ENCODE measurements at places on chromosomes 2 and 18.

- no peak for DNase-seq
These were observed 90.1 kb downstream of the EML6 start for GRCh38 chr2:54813584-54813983.

DNA sequence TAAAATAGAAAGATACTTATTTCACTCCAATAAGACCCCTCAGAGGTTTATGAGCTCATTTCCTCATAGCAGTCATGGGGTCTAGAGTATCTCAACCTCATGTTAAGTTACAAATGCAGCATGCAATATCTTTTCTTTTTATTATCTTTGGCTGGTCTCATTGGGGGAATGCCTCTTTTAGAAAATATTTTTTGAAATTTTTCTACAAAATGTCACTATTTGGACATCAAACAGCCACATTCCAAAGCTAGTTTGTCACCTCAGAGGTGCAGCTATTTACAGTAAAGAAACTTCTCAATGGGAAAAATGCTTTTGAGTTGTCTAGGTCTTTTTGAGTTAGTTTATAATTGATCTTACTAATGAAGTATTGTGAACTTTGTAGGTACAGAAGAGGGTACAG lies 370.7 kb upstream of the LRATD1 start:
- no peak for DNase-seq

GRCh38 chr2:27506587-27506986 lies 9.9 kb downstream of the GCKR start:
- no peak for DNase-seq

DNA sequence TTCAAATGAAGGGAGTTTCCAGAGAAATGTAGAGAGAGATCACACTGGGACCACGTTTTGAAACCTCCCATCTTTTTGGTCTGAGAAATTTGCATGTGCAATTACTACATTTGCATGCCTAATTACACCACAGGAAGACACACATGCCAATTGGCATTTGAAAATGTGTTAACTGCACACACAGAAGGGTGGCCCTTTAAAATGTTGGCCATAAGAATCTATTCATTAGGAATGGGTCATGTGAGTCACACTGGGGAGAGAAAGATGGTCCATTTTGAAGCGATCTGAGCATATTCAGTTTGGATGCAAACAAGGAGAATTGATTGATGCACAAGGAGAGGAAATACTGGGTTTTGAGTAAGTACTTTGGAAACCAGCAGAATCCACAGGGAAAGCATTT lies 1407.1 kb upstream of the ACVR2A start:
- DNase-seq: no peak

- no peak for DNase-seq
These were observed 15.0 kb downstream of the ZC3H8 start for GRCh38 chr2:112239862-112240261.

DNA sequence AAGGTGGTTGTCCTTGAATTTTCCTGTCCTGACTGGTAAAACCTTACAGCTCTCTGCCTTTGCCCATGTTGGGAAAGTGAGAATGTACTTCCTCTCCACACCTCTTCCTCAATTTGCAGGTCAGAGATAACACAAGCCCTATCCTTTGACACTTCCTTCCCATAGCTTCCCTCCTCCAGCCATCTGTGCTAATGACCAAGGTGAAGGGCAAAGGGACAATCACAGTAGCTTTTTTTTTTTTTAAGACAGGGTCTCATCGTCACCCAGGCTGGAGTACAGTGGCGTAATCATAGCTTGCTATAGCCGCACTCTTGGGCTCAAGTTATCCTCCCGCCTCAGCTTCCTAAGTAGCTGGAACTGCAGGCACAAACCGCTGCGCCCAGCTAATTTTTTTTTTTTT lies 24.3 kb upstream of the STPG4 start:
- no peak for DNase-seq

- DNase-seq: no peak
These were observed 16.1 kb downstream of the IL36A start for GRCh38 chr2:113021312-113021711.

DNA sequence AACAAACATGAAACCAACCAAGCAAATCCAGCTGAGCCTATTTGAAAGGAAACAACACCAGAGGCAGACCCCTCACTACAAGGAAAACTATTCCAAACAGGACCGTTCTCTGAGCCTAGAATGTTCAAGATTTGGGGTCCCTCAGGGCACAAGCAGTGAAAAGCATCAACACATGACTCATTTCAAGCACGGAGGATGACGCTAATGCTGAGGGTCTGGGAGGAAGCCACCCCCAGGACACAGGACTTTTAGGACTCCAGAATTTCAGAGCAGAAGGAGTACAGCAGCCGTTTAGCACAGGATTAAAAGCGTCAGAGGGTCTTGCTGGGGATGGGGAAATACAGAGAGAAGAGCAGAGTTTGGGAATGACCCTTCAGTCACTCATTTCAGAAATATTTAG lies 168.9 kb downstream of the DLGAP1 start:
- DNase-seq: no peak

- no peak for DNase-seq
These were observed 94.7 kb upstream of the RPE start for GRCh38 chr2:209907746-209908145.

GRCh38 chr2:105294844-105295481 lies 34.6 kb downstream of the TGFBRAP1 start:
- DNase-seq: peak; percentile 65

- DNase-seq: no peak
These were observed 89.2 kb upstream of the LRATD1 start for GRCh38 chr2:14543284-14543683.

DNA sequence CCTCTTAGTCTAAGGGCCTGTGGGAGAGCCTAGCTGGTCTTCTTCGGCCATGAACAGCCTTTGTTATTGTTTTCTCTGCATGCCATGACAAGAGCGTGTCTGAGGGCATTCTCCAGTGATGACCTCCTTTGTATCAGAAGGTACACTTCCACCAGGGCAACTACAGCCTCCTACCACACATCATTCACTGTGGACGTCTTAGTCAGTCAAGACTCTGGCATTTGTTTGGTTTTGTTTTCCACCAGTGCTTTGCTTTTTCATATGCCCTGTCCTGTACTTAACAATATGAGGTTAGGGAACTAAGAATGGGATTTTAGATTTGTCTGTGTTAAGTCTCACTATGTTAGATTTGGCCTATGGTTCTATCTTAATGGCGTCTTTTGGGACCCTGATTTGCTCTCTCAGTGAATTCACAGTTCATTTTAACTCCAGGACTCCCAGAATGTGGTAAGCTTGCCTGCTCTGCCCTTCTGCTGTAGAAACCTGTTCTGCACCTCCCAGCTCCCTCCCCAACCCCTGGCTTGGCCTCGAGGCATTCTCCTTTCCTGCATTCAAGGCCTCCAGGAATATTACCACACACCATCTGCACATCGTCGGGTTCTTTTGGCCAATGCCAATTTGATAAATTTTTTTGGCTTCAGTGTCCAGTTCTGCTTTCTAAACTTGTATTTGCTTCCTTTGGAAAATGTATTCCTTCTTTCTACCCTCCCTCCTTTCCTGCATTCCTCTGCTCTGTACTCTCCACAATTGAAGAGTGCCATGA lies 42.8 kb upstream of the IL1R1 start:
- DNase-seq: no peak

DNA sequence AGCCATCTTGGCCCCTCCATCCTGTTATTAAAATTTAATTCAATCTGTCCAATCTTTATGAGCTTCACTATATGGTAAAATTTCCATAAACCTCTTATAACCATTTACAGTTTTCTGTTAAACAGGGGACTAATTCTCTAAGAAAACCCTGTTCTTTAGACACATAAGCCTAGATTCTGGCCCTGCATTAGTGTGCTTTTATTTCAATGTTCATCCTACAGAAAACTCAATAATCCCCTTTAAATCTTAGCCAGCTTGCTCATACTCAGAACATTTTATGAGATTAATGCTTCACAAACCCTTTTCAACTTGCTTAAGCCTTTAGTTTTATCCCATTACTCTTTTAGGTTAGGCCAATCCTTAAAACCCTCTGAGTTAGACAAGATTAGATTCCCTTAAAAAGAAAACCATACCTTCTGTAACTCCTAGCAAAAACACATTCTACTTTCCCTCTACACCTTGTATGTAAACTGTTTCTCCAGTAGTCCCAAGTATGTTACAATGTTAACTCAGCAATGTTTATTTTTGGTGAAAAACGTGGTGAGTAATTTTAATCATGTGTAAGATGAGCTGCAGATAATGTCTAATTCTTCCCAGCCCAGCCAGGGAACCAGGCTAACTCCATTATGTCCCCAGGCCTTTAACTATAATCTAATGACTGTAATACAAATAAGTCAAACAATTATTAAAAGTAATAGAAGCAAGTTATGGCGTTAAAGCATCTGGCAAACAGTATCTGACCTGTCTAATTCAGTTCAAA lies 1953.4 kb upstream of the LRRTM1 start:
- no peak for DNase-seq

GRCh38 chr2:235774153-235774870 lies 280.5 kb downstream of the AGAP1 start:
- no peak for DNase-seq

GRCh38 chr2:48414980-48415835 lies 114.7 kb upstream of the STON1 start:
- DNase-seq: no peak

GRCh38 chr2:23633966-23634365 lies 249.0 kb downstream of the KLHL29 start:
- DNase-seq: no peak

DNA sequence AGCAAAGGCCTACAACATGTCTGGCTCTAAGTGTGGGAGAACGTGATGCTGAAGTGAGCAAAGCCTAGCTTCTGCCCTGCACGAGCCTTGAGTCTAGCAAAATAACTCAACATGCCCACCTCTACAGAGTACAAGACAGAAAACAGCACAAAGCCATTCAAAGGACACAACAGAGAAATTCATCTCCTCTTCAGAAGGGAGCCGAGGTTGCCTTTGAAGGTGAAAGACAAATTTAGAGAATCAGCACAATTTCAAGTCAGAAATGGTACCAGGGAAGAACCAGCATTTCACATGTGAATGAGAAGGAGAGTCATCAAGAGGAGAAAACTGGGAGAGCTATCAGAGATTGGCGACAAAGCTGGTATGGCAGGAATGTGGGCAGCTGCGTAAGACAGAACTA lies 21.7 kb upstream of the CYTIP start:
- no peak for DNase-seq

DNA sequence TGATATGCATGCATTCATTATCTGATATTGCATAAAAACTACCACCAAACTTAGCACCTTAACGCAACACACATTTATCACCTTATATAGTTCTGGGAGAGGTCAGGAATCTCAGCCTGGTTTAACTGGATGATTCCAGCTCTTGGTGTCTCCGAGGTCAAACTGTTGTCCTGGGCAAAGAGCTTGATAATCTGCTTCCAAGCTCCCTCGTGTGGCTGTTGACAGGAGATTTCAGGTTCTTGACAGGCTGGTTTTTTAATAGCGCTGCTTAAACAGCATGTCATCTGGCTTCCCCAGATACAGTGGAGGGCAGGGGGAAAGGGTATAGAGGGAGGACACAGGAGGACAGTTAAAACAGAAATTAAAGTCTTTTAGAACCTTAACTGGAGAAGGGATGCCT lies 785.0 kb downstream of the CNTNAP5 start:
- no peak for DNase-seq

DNA sequence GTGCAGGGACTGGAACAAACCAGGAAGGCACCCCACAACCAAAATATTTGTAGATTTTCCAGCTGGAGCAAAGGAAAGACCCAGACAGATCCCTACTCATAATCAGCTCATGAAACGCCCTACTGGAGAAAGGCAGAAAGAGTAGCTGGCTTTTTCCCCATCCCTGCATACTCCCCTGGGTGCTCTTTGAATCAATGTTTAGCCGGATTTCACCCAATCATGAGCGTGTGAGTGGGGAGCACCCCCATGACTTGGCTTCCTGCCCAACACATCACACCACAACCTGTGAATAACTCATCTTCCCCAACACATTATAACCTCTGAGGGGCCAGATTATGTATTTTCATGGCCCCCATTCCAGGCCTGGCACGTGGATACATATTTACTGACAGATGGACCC lies 35.1 kb upstream of the SLC14A1 start:
- no peak for DNase-seq

- DNase-seq: no peak
These were observed 70.6 kb upstream of the RAB6C start for GRCh38 chr2:129908721-129909373.

DNA sequence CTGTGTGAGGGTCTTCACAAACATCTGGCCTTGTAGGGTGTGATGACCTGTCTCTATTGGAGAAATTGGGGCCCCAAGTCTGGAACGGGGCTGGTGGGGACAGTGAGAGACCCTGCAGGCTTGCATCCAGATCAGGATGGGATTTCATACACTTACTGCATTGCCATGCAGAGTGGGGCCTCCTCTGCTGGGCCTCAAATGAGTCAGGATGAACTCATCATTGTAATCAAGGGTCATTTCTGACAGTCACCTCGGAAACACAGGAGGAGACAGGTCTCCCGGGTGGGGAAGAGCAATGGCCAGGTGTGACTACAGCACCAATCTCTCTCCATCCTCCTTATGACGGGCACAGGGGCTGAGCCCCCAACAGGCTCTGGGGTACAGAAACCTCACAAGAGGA lies 48.1 kb upstream of the GALR1 start:
- DNase-seq: no peak

- no peak for DNase-seq
These were observed 4.2 kb upstream of the IL1R1 start for GRCh38 chr2:102138331-102138730.

DNA sequence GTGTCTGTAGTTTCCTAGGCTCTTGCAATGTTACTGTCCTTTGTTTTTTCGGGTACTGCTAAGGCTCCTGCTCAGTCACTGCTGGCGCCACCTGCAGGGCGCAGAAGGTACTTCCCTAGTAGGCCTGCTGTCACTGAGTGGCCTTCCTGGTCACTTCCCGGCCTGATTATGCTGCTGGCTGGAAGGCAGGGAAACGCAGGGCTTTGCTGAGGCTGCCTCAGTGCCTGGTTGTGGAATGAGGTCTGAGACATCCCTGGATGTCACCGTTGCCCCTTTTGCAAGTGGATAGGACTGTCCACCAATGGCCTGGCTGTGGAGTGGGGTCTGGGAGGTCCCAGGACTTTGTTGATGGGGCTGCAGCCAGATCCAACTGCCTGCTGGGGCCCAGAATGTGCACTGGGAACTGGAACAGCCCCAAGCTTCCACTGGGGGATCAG lies 13.1 kb downstream of the DAW1 start:
- peak; percentile 67 for DNase-seq

GRCh38 chr2:205047273-205047839 lies 502.1 kb downstream of the PARD3B start:
- no peak for DNase-seq

DNA sequence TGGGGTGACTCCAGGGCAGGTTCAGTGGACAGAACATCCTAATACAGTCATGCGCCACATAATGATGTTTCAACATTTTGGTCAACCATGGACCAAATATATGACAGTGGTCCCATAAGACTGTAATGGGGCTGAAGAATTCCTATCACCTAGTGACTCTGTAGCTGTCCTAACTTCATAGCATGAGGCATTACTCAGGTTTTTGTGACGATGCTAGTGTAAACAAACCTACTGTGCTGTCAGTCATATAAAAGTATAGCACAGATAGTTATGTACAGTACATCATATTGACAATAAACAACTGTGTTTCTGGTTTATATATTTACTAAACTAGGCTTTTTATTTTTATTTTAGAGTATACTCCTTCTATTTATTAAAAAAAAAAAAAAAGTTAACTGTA lies 87.1 kb downstream of the CACNB4 start:
- DNase-seq: no peak

All from hepatic stellate cell (primary cell).